ENCODE measurements at places on chromosomes 16 and 17.

- no peak for DNase-seq
Observed at GRCh38 chr17:80761110-80761871, 216.7 kb downstream of the RPTOR start.

DNA sequence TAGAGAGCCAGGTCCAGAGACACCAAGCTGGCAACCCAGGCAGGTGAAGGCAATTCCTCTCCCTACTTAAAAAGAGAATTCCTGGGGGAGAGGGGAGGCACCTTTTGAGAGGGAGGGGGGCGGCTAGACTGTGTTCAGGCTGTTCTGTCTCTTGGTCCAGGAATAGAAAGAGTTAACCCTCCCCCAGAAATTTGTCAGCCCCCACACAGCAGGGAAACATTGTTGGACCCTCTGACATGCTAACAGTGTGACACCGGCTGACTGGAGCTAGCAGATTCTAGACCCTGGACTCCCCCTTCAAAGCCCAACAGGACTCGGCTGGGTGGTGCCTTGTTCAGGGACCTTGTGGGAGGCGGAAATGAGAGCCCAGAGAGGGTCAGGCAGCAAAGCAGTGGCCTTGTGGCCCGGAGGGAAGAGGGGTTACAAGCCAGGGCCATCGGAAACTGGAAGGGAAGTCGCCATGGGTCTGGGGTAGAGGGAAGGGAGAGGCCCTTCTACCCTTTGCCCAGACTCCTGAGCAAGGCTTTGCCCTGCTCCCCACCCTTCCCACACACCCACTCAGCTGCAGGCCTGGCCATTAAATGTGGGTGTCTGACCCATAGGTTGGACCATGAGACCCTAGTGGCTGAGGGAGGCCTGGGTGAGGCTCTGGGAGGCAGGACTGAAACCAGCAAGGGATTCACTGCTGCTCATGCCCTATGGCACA lies 44.6 kb downstream of the RAI1 start:
- DNase-seq: no peak

DNA sequence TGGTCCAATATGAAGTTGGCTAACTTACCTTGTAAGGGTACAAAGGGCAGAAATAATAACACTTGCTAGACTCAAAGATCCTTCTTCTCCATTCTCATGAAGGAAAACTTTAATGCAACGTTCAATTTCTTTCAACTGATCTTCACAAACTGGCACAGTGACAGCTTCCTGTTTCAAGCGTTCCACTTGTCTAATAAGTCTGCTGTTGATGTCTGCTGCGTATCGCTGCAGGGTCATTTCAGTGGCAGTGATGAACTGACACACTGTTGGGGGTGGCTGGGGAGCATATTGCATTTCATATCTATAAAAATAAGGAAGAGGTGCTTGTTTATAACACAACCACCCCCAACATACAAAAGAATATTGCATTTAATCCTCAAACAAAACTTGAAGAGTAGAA lies 33.5 kb upstream of the ARL6IP1 start:
- DNase-seq: no peak

GRCh38 chr16:28039493-28039892 lies 24.0 kb downstream of the GSG1L start:
- DNase-seq: no peak

DNA sequence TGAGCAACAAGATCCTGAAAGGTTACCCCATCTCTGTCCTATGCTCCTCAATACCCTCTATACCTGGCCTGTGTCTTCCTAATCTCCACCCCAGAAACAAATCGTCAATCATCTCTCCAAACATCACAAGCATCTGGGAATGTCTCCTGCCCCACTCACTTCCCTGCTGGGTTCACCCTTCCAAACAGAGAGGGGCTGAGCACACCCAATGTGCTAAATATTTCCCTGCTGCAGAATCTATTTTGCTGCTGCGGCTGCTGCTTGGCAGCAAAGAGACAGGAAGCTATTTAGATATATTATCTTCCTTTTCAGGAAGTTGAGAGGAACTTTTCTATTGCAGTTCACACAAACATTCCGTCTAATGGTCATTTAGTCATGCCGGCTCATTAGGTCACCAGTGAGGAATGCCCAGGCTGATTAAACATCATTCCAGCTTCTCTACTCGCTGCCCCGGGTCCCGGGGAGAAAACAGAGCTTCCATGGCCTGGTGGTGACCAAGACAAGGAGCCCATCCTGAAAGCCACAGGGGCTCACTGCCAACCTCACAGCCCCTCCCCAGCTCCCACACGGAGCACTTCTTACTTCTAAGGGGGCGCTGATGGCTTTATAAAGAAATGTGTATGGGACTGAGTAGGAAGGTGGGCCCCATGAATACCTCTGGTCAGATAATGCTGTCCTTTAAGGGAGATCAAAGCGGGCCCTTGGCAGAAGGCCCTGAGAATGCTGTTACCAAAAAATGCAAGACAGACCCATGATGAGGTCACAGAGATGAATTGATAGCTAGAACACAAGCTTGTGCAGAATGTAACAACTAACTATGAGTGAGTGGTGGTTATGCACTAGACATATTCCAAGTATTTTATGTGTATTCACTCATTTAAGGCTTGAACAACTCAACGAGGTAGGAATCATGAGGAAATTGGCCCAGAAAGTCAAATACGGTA lies 218.3 kb downstream of the SOX9 start:
- DNase-seq: no peak

Measured in NCI-H1436 (cell line).